Muscle of leg (tissue), 16 donors: ENCODE measurements at places on chromosomes 13 and 19. TPM values are rescaled to one million over a fixed set of nuclear protein-coding genes. Genes with fewer than 3 reads are reported as not detected.
A peak's percentile ranks its signal among the peaks of the same experiment; 100 is the strongest.

Gene LRRC63
- total RNA-seq: 0.04 TPM

Gene B3GNT3
- 0.04 TPM for total RNA-seq

Gene PABPC3
- 0.09 TPM for total RNA-seq

Gene ZNF562
- total RNA-seq: 41.8 TPM

Gene SIGLEC12
- total RNA-seq: not detected

GRCh38 chr13:25752957-25753551 lies 298.8 kb downstream of the SHISA2 start:
- no peaks in the 10 kb centered on the region for H3K27me3 ChIP-seq
- H3K4me1 ChIP-seq: peaks cover 13% of the 10 kb centered on the region
- peak; percentile 97 for DNase-seq
- peak overlapping the region; percentile 52 for H3K27ac ChIP-seq
- H3K36me3 ChIP-seq: no peaks in the 10 kb centered on the region

- DNase-seq: peak; percentile 48
- H3K36me3 ChIP-seq: no peaks in the 10 kb centered on the region
- no peak overlapping the region for H3K4me3 ChIP-seq
- no peaks in the 10 kb centered on the region for H3K27me3 ChIP-seq
These were observed 45.7 kb upstream of the TDRD3 start for GRCh38 chr13:60351326-60351725.

DNA sequence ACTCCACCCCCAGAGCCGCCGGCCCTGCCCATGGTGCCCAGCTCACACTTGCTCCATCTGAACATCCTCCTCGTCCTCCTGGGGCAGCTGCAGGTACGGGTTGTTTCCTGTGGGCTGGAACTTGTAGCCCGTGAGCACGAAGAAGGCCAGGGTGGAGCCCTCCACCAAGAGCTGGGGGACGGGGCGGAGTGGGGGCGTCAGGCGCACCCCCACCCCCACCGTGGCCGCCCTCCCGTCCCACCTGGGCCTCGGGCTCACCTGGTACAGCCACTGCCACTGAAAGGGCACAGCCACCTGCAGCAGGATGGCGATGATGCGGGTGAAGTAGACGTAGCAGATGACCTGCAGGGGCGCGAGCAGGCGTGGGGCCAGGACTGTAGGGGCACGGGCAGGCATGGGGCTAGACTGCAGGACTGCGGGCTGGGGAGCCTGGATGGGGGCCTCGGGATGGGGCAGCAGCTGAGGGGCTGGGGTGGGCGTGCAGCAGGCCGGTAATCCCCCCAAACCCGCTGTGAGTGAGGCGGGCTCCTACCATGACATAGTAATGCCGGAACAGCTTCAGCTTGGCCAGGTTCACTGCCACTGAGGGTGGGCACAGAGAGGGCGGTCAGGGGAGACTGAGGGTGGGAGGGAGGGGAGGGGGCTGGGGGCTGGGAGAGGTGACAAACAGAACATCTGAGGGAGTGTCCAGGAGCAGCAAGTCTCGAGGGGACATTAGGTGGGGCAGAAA lies 6.3 kb downstream of the GPR108 start:
- DNase-seq: no peak
- H3K36me3 ChIP-seq: peaks cover 28% of the 10 kb centered on the region
- no peak overlapping the region for H3K4me3 ChIP-seq

DNA sequence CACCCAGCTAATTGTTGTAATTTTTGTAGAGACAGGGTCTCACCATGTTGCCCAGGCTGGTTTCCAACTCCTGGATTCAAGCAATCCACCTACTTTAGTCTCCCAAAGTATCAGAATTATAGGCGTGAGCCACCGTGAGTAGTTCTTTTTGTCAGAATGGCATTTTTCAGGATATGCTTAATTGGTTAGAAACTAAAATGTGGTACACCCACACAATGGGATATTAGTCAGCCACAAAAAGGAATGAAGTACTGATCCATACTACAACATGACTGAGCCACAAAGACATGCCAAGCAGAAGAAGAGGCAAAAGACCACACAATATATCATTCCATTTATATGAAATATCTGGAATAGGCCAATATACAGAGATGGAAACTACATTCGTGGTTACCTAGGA lies 41.7 kb upstream of the MAP3K10 start:
- H3K27ac ChIP-seq: no peak overlapping the region
- H3K27me3 ChIP-seq: no peaks in the 10 kb centered on the region
- H3K4me1 ChIP-seq: no peaks in the 10 kb centered on the region
- H3K36me3 ChIP-seq: no peaks in the 10 kb centered on the region

GRCh38 chr13:45446181-45446580 lies 18.6 kb upstream of the COG3 start:
- no peak for DNase-seq
- H3K27ac ChIP-seq: no peak overlapping the region
- no peaks in the 10 kb centered on the region for H3K4me1 ChIP-seq

- H3K36me3 ChIP-seq: no peaks in the 10 kb centered on the region
- no peak for DNase-seq
- no peak overlapping the region for H3K4me3 ChIP-seq
- no peaks in the 10 kb centered on the region for H3K4me1 ChIP-seq
These were observed 16.1 kb upstream of the TTYH1 start for GRCh38 chr19:54399189-54399588.

DNA sequence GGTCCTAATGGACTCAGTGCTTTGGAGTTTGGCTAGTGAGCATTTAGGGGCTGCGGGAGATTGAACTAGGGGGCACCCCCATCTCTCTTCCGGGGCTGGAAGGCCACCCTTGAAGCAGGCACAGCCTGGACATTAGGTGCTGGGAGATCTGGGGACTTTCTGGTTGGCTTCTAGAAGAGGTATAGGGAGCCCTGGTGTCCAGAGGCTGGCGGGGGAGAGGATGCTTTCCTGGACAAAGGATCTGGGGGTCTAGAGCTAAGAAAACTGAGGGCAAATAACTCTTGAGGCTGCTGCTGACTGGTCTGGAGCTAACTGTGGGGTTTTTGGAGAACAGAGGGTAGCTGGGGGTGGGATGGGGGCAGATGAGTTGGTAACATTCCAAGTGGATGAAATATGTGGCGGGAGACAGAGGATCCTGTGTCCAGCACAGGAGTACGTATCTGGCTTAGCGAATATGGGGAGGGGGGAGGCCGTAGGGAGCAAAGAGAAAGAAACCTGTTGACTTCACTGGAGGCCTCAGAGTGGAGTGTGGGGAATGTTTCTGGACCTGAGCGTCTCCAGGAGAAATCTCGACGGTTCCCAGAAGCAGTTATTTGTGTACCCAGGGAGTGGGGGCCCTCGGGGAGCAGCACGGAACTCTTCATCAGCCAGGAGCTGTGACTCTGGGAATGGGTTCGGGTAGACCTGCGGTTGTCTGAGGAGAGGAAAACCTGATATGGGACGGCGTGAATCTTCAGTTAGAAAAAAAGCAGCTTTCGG lies 1.4 kb downstream of the HNRNPUL1 start:
- peak overlapping the region; percentile 99 for H3K27ac ChIP-seq
- H3K4me1 ChIP-seq: peaks cover 34% of the 10 kb centered on the region
- no peaks in the 10 kb centered on the region for H3K27me3 ChIP-seq
- peaks cover 33% of the 10 kb centered on the region for H3K36me3 ChIP-seq
- peak; percentile 38 for DNase-seq
- peak overlapping the region; percentile 95 for H3K4me3 ChIP-seq

DNA sequence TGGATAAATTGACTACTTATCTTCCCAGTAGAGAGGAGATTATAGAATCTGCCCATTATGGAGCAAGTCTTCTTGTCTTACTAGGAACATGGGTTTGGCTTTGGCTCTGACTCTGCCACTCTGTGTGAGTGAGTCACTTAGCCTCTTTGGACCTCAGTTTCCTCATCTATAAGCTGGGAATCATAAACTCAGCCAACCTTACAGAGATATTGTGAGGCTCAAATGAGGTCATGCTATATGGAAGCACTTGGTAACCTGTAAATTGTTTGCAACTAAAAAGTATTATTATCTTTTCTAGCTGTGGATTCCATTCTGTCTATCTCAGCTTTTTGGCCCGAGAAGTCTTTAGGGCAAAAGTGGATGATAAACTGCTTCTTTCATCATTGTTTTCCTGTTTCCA lies 186.8 kb upstream of the TSC22D1 start:
- H3K36me3 ChIP-seq: no peaks in the 10 kb centered on the region
- H3K27ac ChIP-seq: no peak overlapping the region
- no peak overlapping the region for H3K4me3 ChIP-seq
- DNase-seq: no peak

GRCh38 chr13:114062754-114063153 lies 69.7 kb downstream of the RASA3 start:
- H3K27me3 ChIP-seq: no peaks in the 10 kb centered on the region
- peaks cover 15% of the 10 kb centered on the region for H3K36me3 ChIP-seq
- peak overlapping the region; percentile 72 for H3K27ac ChIP-seq
- DNase-seq: no peak
- peaks cover 68% of the 10 kb centered on the region for H3K4me1 ChIP-seq

GRCh38 chr19:7924241-7924640 lies 1.7 kb downstream of the CTXN1 start:
- H3K4me3 ChIP-seq: no peak overlapping the region
- DNase-seq: peak; percentile 21
- H3K36me3 ChIP-seq: peaks cover 25% of the 10 kb centered on the region
- H3K4me1 ChIP-seq: peaks cover 41% of the 10 kb centered on the region
- peaks cover 9% of the 10 kb centered on the region for H3K27me3 ChIP-seq

DNA sequence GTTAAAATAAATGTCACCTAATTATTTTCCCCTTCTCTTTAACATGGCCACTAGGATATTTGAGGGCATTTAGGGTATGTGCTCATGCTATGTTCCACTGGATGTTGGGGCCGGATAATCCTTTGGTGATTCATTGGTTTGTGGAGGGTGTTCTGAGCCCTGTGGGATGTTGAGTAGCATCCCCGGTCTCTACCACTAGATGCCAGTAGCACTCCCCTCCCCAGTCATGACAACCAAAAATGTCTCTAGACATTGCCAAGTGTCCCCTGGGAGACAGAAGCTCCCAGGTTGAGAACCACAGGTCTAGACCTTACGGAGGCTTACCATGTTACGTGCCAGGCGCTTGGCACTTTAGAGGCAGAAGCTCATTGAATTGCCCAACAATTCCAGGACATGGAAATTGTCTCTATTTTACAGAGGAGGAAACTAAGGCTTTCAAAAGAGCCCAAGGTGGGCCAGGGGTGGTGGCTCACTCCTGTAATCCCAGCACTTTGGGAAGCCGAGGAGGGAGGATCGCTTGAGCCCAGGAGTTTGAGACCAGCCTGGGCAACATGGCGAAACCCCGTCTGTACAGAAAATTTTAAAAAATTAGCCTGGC lies 14.1 kb downstream of the SHANK1 start:
- H3K36me3 ChIP-seq: no peaks in the 10 kb centered on the region
- DNase-seq: no peak
- H3K4me1 ChIP-seq: no peaks in the 10 kb centered on the region
- no peak overlapping the region for H3K27ac ChIP-seq
- H3K27me3 ChIP-seq: peaks cover 9% of the 10 kb centered on the region
- no peak overlapping the region for H3K4me3 ChIP-seq

DNA sequence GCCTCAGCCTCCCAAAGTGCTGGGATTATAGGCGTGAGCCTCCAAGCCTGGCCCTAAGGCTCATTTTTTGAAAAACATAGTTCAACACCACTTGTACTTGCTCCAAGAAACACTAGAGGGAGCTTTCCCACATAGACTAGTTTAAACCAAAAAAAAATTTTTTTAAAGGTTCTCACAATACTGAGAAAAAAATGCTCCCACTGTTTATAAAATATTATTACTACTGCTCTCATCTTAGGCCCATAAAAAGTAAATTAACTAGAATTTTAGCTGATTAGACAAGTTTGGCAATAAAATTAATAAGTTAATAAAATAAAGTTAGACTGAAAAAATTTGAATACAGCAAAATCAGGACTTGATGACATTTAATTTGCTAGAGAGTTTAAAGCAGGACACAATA lies 109.5 kb downstream of the TBC1D4 start:
- H3K4me1 ChIP-seq: peaks cover 2% of the 10 kb centered on the region
- H3K27ac ChIP-seq: no peak overlapping the region
- no peak overlapping the region for H3K4me3 ChIP-seq
- H3K36me3 ChIP-seq: no peaks in the 10 kb centered on the region

GRCh38 chr13:90103099-90103784 lies 1244.2 kb upstream of the MIR17HG start:
- no peaks in the 10 kb centered on the region for H3K36me3 ChIP-seq
- H3K4me1 ChIP-seq: no peaks in the 10 kb centered on the region
- H3K27me3 ChIP-seq: no peaks in the 10 kb centered on the region

- peak; percentile 83 for DNase-seq
- no peak overlapping the region for H3K4me3 ChIP-seq
- peak overlapping the region; percentile 77 for H3K27ac ChIP-seq
- H3K4me1 ChIP-seq: peaks cover 33% of the 10 kb centered on the region
These were observed 320.3 kb downstream of the ATP8A2 start for GRCh38 chr13:25692099-25692498.

DNA sequence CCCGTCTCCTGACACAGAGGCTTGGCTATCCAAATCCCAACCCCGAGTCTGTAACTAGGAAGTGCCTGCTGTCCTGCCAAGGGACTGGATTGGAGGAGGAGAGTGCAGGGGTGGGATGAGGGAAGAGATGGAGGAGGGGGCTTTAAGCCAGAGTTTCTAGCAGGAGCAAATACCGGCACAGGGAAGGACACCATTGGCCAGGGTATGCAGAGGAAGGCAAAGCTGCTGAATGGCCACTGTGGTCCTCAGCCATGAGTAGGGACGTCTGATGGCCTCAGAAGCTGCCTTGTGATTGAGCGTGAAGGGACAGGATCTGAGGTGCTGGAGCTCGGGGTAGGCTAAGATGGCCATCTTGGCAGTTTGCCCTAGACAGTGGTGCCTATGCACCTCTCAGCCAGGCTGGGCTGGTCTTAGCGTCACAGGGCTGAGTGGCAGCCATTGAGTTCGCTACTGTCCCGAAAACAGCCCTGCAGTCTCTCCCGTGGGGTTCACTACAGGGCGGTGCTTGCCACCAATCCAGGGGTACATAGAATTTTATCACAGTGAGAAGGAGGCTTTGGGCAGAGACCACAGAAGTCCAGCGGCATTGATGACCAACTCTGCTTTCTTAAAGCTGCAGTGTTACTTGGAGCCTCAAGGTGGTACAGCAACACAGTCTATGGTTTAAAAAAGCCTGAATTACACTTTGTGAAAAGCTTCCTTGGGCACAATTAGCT lies 61.8 kb downstream of the AKAP11 start:
- H3K36me3 ChIP-seq: no peaks in the 10 kb centered on the region
- H3K27me3 ChIP-seq: no peaks in the 10 kb centered on the region
- H3K4me3 ChIP-seq: no peak overlapping the region
- peak; percentile 48 for DNase-seq

DNA sequence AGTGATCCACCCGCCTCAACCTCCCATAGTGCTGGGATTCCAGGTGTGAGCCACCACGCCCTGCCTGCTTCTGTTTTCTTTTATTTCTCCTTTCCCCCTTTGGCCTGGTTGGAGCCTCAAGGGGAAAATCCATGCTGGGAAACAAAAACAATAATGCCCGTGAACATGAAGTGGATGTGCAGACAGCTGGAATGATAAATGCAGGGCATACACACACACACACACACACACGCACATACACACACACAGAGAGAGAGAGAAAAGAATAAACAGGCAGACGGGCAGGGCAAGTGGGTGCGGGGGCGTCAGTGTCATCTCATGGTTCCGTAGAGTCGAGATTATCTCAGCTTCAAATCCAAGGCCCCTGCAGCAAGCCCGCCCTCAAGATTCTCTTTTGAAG lies 4.4 kb upstream of the PLEKHF1 start:
- no peak overlapping the region for H3K4me3 ChIP-seq
- no peak overlapping the region for H3K27ac ChIP-seq
- H3K36me3 ChIP-seq: no peaks in the 10 kb centered on the region

GRCh38 chr13:71967990-71968389 lies 101.0 kb upstream of the DACH1 start:
- DNase-seq: no peak
- H3K4me3 ChIP-seq: no peak overlapping the region
- no peaks in the 10 kb centered on the region for H3K36me3 ChIP-seq
- no peaks in the 10 kb centered on the region for H3K4me1 ChIP-seq
- H3K27me3 ChIP-seq: no peaks in the 10 kb centered on the region
